ENCODE measurements at places on chromosomes 7 and 10. TPM values are rescaled to one million over a fixed set of nuclear protein-coding genes. Genes with fewer than 3 reads are reported as not detected.

The MYO1G gene
- 1.7 TPM for total RNA-seq

The ARMH3 gene
- total RNA-seq = 11.2 TPM

The FGFR2 gene
- total RNA-seq = 41.6 TPM

The ESYT2 gene
- total RNA-seq = 31.8 TPM

The CPN1 gene
- total RNA-seq = not detected

The CDK14 gene
- 48.3 TPM for total RNA-seq

The TIMM23B gene
- 10.8 TPM for total RNA-seq

The ANLN gene
- 0.09 TPM for total RNA-seq

The ACSM6 gene
- 1.1 TPM for total RNA-seq

- DNase-seq = no peak
Measured at GRCh38 chr7:129773328-129773731, 161.8 kb downstream of the NRF1 start.

GRCh38 chr10:76436401-76436811 lies 1005.0 kb downstream of the LRMDA start:
- no peak for DNase-seq

- DNase-seq = no peak
Measured at GRCh38 chr10:122168598-122169394, 102.3 kb upstream of the BTBD16 start.

DNA sequence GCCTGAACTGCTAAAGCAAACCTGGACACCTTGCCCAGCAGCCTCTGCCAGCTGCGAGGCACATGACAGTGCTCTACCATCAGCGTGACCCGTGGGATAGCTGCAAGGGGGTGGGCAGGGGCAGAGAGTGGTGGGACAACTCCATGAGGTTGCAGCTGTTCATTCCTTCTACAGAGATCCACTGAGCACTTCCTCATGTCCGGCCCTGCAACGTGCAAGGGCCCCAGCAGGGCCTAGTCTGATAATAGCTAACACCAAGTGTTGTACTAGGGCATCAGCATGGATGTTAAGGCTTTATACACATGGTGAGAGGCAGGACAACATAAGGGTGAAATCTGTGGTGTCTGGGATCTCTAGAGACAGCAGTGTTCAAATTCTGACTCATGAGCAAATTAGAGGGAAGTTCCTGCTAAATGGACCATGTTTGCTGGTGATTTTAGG lies 14.3 kb downstream of the NOD1 start:
- no peak for DNase-seq

DNA sequence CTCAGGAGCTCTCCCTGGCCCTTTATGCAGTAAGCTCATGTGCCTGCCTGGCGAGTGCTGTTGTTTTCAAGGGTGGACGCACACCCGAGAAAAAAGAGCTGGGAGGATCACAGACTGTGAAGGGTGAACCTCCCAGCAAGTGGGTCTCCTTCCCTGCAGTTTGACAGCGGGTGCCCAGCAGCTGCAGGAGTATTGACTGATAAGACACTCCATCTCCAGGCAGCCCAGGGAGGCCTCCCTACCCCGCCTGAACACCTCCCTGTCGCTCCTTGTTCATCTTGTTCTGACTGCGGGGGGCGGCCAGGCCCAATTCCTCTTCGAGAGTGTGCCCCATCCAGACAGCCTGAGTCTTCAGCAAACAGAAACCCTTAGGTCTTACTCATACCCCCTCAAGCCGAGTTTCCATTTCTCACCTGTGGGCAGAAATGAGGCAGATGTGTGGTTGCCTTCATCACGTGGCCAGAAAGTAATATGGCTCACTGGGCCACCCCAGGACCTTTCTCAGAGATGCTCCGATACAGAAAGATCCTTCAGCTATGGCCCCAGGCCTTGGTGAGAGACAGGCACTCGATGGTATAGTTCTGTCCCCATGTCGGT lies 17.2 kb downstream of the MDH2 start:
- DNase-seq = no peak

GRCh38 chr7:4434306-4434705 lies 247.8 kb upstream of the FOXK1 start:
- no peak for DNase-seq

- no peak for DNase-seq
Measured at GRCh38 chr10:20887706-20888555, 9.2 kb downstream of the NEBL start.

- DNase-seq = no peak
Measured at GRCh38 chr7:22578007-22578733, 78.2 kb upstream of the STEAP1B start.

DNA sequence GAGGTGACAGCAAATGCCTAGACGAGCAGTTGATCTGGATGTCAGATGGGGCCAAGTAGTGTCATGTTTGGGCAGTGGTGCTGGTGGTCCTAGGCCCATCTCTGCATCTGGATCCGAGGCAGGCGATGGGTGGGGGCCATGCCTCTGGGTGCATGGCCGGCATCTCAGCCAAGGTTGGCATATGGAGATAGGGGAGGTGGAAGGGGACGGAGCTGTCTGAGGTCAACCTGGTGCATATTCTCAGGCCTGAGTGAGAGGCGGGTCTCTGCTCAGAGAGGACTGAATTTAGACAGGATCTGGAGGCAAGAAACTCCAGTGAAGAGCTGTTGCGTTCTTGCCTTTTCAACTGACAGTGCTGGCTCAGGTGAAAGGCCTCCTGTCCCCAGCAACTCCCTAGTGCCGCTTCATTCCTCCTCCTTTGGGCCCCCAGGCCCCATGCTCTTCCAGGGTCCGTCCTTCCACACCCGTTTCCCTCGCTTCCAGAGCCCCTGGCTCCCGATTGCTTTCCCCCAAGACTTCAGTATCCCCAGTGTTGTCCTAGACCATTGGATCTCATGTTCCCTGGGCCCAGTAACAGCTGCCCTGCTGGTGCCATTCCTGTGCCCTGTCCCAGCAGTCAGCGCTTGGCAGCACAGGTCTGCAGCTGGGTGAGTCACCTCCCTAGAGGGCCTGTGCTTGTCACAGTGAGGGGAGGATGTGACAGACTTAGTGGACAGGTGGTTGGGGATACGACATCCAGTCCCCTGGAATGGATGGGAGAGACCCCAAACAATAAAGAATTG lies 32.6 kb downstream of the GBX1 start:
- peak; percentile 12 for DNase-seq

DNA sequence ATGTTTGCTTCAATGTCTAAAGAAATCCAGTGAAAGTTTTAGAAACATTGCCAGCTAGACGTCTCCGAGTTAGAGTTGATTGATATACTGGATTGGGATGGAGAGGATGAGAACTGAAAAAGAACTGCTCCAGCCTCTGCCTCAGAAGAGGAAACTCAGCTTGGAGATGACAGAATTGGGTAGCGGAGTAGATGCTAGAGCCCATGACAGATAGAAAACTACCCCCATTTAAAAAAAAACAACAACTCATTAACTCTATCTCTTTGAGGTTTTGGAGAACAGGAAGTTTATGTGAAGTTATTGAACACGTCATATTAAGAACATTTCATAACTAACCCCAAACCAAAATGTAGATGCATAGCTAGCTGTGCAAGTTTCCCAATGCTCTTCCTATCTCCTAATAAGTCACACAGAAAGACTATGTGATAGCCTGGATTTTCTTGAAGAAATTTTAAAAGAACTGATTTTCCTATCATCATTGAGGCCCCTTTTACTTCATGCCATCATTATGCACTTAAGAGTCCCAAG lies 28.3 kb upstream of the AFAP1L2 start:
- DNase-seq = no peak

GRCh38 chr7:73606801-73607691 lies 17.3 kb downstream of the MLXIPL start:
- peak; percentile 64 for DNase-seq

- DNase-seq = peak; percentile 72
Measured at GRCh38 chr10:75430000-75430763, 1.2 kb upstream of the LRMDA start.

DNA sequence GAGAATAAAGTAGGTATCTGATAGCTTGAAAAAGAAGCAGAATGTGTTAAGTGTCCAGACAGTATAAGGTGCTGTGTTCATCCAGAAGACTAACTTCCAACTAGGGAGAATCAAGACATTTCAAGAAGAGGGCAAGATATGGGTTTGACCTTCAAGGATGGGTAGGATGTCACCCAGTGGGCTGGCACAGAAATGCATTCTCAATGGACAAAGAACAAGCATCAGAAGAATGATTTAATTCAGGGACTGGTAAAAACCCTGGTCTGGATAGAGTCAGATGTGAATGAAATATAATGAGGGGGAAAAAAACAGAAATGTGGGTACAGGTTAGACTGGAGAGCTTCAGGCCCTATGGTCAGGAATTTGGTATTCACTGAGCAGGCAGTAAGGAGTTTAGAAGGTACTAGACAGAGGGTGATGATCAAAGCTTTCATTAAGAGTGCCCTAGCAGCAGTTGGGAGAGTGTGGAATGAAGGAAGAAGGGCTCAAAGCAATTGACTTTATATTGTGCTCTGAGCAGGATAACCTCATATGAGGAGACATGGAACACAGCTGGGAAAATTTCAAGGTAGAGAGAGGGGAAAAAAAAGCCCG lies 180.7 kb upstream of the ANK3 start:
- no peak for DNase-seq

GRCh38 chr10:112721080-112721698 lies 228.9 kb upstream of the TCF7L2 start:
- no peak for DNase-seq

DNA sequence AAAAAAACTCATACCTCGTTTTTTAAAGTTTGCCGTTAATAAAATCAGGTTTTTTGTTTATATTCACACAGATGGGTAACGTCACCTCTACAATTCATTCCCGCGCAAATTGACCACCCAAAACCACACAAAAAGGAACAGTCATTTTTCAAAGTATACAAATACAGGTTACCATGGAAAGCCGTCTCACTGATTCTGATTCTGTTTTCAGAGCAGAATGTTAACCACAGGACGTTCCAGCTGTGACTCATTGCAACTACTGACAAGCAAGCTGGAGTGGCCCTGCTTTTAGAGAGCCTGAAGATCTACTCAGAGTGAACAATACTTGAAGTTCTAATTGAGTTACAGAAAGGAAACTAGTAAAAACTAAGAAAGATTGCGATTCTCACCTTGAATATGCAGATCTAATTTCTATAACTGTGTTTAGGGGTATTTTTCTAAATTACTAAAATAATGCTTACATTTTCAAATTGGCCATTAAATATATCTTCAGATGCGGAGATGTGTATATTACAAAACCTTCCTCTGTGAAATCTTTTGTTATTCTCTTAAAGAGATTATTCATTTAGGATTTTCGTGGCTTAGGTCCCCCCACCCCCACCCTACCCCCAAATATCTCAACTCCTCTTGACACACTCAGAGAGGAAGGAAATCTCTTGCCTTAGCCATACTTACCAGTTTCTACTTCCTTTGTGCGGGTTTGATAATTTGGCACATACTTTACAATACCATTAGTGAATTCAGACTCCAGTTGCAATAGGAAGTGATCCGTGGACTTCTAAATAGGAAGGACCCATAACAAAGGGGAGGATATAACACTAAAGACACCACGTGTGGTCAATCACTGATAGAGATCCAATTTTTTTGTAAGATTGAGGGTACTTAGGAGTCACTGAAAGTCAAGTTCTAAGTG lies 106.0 kb downstream of the CUBN start:
- DNase-seq = no peak

- no peak for DNase-seq
Measured at GRCh38 chr7:143503261-143503660, 25.6 kb downstream of the TAS2R41 start.

DNA sequence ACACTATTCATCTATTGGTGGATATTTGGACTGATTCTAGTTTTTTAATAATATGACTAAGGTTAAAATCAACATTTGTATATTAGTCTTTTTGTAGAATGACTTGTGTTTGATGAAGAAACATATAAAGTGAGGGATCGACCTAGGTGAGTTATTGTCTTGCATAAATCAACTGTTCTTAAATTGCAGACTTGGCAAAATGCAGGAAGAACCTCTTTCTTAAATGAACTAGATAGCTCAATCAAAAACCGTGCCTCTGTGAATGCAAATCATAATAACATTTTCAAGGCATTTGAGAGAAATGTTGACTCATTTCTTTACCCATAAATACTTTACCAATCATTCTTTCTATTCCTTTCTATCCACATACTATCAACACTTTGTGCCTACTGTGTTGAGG lies 101.5 kb upstream of the ANK3 start:
- no peak for DNase-seq

DNA sequence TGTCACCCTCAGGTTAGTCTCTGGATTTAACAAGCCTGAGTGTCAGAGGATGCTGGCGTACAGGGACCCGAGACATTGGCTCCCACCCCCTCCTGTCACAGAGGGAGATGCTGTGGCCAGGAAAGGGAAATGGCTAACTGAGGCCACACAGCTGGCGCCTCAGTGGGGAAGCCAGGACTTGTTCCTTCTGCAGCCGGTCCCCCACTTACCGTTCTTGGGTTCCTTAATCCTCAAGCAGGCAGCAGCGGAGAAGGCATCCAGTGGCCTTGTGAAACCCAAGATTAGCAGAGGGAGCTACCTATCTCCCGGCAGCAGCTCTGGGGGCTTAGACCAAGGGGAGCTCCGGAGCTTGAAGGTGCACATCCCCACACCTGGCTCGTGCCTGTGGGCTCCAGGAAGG lies 65.4 kb downstream of the NEURL1 start:
- DNase-seq = no peak

- DNase-seq = no peak
Measured at GRCh38 chr7:100221231-100221718, 1.5 kb downstream of the PVRIG start.

- no peak for DNase-seq
Measured at GRCh38 chr7:126440542-126440941, 812.2 kb downstream of the GRM8 start.

DNA sequence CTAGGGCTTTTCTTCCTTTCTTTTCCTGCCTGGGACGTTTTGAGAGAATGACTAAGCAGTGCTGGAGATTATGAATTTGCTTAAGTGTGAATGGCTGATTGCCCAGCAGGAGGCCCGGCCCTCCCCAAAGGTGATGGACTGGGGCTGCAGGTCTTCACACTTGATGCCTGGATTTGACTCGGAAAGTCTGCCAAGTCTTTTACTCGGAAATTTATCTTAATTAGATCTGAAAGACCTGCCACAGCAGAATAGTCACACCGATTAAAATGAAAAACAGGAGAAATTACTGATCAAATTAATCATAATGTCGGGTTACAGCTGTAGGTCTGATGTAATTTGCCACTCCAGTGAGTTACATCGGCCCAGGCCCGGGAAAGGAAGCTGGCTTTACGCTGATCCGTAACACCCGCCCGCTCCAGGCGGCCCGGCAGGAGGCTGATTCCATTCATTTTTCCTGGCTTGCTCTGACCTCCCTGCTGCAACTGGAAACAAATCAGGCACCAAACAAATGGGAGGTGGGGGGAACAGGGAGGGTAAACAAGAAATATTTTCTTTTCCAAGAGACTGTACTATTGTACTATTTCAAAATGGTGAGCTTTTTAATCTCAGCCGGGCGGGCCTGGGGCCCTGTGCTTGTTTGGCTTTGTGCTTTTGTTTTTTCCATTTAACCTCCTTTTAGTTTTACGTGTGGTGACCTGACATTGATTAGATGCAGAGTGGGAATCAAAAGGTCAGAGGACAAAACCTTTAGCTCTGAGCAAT lies 212.4 kb upstream of the YAE1 start:
- DNase-seq = peak; percentile 63

- DNase-seq = no peak
Measured at GRCh38 chr7:30193336-30193943, 58.7 kb downstream of the MTURN start.

- no peak for DNase-seq
Measured at GRCh38 chr7:116528008-116528789, 3.4 kb downstream of the CAV1 start.

All from pancreas (tissue), 10 donors.